ENCODE measurements at places on chromosomes 1 and 21. TPM values are rescaled to one million over a fixed set of nuclear protein-coding genes. Genes with fewer than 3 reads are reported as not detected.

Gene SMIM1
- 6.6 TPM for total RNA-seq

DNA sequence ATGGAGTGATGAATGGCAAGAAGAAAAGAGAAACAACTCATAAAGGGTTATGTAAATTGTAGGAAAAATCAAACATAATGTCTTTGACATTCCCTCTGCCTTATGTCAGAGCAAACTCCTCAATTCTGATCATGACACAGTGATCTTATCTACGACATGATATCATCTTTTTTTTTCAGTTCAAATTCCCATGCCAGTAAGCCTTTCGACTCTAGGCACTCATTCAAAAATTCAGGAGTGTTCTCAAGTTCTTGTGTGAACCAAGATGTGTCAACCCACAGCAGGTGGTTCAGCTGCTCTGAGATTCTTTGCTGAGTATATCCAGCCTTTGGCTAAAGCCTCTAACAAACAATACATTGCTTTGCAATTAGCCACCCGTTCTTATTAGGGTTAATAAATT lies 97.1 kb upstream of the ESRRG start:
- H3K27me3 ChIP-seq, result no peaks in the 10 kb centered on the region
- no peak overlapping the region for H3K27ac ChIP-seq
- no peak overlapping the region for H3K4me3 ChIP-seq
- DNase-seq, result peak; percentile 66

Gene FCRL2
- total RNA-seq, result not detected

Gene CD48
- total RNA-seq, result not detected

Gene IGSF3
- total RNA-seq, result 11.7 TPM

GRCh38 chr1:229258031-229258756 lies 12.7 kb upstream of the RAB4A start:
- H3K27ac ChIP-seq, result no peak overlapping the region
- peak; percentile 33 for DNase-seq
- H3K4me1 ChIP-seq, result peaks cover 5% of the 10 kb centered on the region
- no peak overlapping the region for H3K4me3 ChIP-seq

DNA sequence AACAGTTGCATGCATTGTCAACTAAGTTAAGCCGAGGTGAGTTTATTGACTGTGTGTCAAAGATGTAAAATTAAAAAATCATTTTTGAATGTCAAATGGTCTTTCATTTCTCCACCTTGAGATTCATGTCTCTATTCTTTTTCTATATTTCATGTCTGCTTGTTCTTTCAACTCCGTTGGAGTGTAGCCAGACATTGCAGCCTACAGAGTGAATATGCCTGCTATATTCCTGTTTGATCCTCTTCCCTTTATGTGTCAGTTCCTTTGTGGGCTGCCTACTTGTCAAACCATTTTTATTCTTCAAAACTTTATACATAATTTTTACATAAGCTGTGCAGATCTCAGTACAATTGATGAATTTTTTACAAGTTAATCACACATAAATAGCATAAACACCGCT lies 1325.8 kb upstream of the PRMT6 start:
- DNase-seq, result no peak
- H3K27ac ChIP-seq, result no peak overlapping the region
- H3K4me3 ChIP-seq, result no peak overlapping the region
- no peaks in the 10 kb centered on the region for H3K27me3 ChIP-seq

Gene IFNAR2
- total RNA-seq, result 23.3 TPM

GRCh38 chr1:14715802-14716201 lies 117.3 kb downstream of the KAZN start:
- no peak for DNase-seq
- no peaks in the 10 kb centered on the region for H3K36me3 ChIP-seq
- no peak overlapping the region for H3K27ac ChIP-seq
- H3K4me1 ChIP-seq, result no peaks in the 10 kb centered on the region
- no peaks in the 10 kb centered on the region for H3K27me3 ChIP-seq
- no peak overlapping the region for H3K4me3 ChIP-seq

Gene ANP32E
- total RNA-seq, result 48.9 TPM

GRCh38 chr1:235532360-235532759 lies 28.1 kb upstream of the B3GALNT2 start:
- no peak overlapping the region for H3K27ac ChIP-seq
- H3K4me3 ChIP-seq, result no peak overlapping the region
- H3K27me3 ChIP-seq, result no peaks in the 10 kb centered on the region
- H3K36me3 ChIP-seq, result no peaks in the 10 kb centered on the region
- DNase-seq, result peak; percentile 38

Data from astrocyte (in vitro differentiated cells and primary cell).